ENCODE measurements at places on chromosomes 5 and 9.

- no peak for DNase-seq
Measured at GRCh38 chr9:113929634-113930389, 53.7 kb downstream of the ZNF618 start.

DNA sequence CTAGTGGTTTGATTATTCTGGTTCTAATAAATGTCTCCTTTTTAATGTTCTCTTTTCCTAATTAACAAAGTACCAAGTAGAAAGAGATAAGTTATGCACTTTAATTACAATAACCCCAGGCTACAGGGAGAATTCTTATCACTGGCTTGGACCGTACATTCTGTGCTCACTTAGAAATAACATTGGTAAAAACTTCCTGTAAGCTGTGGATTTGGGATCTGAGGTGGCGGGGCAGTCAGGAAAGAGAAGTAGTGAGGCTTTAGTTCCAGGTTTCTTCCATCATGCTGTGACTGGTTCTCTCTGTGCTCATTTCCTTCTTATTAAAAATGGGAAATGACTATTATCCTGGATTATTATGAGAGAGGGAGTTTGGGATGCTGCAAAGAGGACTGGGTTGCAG is 142.0 kb downstream of the EGFLAM start:
- DNase-seq = no peak

GRCh38 chr9:60545878-60546385 is 368.3 kb upstream of the SPATA31A5 start:
- DNase-seq = no peak

DNA sequence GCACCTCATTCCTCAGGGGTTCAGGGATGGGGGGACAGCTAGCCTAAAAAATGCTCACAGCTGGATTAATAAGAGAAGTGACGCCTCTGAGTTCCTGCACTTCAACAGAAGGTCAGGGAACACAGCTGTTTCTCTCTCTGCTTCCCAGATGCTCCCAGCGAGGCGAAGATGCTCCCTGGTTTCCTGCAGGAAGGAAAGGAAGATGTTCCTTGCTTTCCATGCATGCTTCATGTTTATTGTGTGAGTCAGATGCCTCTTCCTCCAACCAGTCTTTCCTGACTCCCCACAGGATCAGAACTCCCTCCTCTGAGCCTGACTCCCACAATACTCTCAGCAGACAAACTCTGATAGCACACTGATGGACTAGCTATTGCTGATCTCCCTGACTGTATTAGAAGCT is 71.9 kb downstream of the MFAP3 start:
- DNase-seq = no peak

GRCh38 chr9:70108181-70108580 is 64.5 kb downstream of the MAMDC2 start:
- DNase-seq = no peak

GRCh38 chr9:114180696-114181606 is 25.6 kb downstream of the COL27A1 start:
- DNase-seq = no peak

GRCh38 chr9:96478829-96479371 is 28.9 kb downstream of the HABP4 start:
- DNase-seq = peak; percentile 31

GRCh38 chr5:139642891-139643871 is 5.0 kb upstream of the CXXC5 start:
- DNase-seq = no peak

DNA sequence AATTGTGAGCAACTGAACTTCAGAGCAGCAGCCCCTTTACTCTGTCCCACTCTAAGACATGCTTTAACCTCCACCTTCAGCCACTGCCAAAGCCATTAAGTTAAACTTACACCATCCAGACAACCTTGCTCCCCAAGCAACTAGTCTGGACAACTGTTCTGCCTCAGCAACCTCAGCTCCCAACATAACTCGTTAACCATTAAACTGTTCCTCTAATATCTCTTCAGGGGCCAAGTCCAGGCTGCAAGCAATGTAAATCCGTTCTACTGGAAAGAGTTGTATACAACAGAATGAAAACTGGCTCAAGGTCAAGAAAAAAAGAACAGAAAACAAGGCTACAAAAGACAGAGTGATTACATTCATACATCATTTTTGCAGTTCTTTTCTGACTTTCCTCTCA is 131.7 kb upstream of the TARS1 start:
- no peak for DNase-seq

- DNase-seq = peak; percentile 56
Measured at GRCh38 chr5:76175051-76175666, 92.0 kb downstream of the SV2C start.

- DNase-seq = no peak
Measured at GRCh38 chr5:65779643-65780042, 57.6 kb downstream of the NLN start.

GRCh38 chr5:40873286-40873880 is 32.2 kb downstream of the CARD6 start:
- DNase-seq = no peak

- DNase-seq = no peak
Measured at GRCh38 chr5:72494623-72495124, 12.5 kb downstream of the ZNF366 start.

- peak; percentile 65 for DNase-seq
Measured at GRCh38 chr9:84953797-84954705, 284.5 kb downstream of the NTRK2 start.

DNA sequence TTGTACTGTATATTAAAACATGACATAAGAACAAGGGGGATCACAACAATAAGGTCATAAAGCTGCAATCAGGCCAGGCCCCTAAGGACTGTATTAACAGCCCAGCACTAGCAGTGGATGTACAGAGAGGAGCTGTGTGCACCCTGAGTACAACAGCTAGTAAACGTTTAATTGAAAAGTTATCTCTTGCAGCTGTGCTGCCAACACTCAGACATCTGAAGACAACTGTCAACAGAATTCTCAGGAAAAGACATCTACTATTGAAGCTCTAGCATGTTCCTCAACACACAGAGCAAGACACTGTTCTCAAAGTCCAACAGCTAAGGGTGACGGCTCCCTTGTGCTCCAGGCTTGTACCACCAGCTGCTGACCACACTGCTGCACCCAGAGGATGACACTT is 199.6 kb downstream of the DCP2 start:
- no peak for DNase-seq

GRCh38 chr5:41519801-41520200 is 9.4 kb upstream of the PLCXD3 start:
- DNase-seq = no peak

GRCh38 chr9:15416880-15417279 is 5.8 kb upstream of the SNAPC3 start:
- peak; percentile 20 for DNase-seq

DNA sequence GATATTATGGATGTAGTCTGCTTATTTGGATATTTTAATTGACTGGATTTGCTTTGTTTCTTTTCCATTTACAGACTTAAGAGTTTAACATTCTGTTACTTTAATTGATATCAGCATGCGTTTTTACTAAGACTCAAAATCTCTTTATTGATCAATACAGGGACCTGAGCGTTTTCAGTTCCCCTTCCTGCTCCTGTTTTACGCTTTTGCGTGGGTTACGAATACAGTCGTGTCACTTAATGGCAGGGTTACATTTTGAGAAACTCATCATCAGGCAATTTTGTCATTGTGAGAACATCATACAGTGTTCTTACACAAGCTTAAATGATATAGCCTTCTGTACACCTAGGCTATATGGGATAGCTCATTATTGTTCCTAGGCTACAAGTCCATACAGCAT is 65.2 kb downstream of the PBX3 start:
- DNase-seq = no peak

DNA sequence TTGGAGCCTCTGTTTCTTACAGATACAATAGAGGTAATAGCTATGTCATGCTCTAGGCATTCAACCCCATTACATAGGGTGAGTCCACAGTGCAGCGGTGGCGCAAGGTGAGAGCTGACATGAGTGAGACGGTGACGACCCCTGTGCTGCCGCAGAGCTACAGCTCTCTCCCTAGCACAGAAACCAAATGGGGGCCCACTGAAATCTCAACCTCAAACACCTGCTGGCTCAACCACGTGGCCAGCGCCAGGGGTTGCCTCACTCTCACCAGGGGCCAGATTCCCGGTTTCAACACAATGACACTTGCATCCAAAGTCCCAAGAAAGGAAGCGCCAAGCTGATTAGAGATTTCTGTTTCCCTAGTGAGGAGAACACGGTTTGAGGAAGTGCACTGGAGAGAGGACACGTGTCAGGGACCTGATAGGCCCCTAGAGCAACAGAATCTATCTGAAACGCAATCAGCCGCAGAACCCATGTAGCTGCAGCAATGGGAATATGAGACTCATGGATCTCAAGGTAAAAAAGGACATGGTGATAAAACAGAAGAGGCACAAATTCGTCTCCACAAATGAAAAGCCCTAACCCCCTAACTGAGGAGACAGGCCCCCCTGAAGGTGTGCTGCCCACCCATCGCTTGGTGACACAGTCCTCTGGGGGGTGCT is 114.3 kb downstream of the CRB2 start:
- no peak for DNase-seq

DNA sequence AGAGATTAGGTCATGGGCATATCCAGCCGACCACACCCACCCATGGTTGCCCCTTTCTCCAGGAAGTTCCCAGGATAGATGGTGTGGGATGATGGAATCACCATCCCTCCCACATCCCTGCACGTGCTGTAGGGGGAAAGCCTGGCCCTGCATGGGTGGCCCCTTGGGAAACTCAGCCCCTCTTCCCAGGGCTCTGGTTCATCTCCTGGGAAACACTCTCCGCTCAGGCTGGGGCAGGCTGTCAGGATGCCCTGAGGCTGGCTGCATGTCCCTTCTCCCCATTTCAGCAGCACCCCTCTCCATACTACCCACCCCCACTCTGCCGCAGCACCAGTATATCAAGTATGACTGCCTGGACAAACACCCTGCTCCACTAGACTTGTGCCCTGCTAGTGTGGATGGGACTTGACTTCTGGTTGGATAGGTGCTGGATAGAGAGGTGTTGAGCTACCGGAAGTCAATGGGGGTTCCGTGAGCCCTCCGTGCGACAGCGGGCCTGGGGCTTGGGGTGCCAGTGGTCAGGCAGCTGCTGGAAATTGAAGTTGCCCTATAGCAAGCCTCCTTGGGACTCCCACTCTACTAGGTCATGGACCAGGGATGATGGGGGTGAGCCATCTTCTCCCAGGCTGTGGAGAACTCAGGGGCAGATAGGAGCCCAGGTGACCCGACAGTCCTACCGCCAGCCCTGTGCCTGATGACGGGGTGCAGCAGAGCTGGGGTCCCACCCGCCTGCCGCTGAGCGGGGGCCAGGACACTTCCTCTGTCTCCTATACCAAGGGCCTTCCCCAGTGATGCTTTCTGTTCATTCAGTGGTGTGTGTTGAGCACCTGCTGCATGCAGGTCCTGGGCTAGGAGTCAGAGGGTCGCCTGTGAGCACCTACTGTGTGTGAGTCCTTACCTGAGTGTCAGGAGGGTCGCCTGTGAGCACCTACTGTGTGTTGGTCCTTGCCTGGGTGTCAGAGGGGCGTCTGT is 69.4 kb upstream of the COL5A1 start:
- DNase-seq = no peak

DNA sequence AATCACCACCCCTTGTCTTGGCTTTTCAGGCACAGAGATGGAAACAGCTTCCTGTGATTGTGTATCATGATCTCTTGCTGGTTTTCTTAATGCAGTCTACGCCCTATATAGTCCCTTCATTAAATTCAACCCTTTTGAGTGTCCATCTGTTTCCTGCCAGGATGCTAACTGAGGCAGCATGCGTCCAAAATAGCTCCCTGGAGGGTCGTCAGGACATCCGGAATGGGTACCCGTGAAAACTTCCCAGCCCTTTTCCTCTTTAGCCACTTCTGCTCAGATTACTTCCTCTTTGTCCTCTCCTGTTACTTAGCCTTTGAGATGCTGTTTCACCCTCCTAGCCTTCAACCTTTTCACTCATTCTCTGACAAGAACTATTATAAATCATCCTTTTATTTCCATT is 79.8 kb upstream of the KLF9 start:
- DNase-seq = no peak

- DNase-seq = no peak
Measured at GRCh38 chr9:98378206-98378780, 122.8 kb upstream of the TBC1D2 start.

- no peak for DNase-seq
Measured at GRCh38 chr9:95383185-95383676, 65.7 kb upstream of the FANCC start.

- no peak for DNase-seq
Measured at GRCh38 chr9:36840898-36841536, 193.1 kb downstream of the PAX5 start.

GRCh38 chr5:135662061-135662481 is 83.3 kb upstream of the CXCL14 start:
- DNase-seq = no peak

DNA sequence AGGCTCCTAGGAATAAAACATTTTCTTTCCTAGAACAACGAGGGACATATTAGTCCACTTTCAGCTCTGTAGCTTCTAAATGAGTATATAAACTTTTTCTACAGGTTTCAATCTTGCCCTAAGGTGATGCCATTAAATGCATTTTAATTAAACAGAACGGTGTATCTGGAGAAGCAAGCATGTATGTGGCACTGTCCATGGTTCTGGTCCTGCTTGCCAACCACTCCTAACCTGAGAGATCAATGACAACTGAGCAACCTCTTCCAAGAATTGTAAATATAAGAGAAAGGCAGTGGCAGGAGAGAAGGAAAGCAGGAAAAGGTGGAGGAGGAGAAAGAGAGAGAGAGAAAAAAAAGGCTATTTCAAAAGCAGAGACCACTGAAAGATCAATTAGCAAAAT is 95.6 kb upstream of the SPOCK1 start:
- DNase-seq = no peak

- DNase-seq = no peak
Measured at GRCh38 chr5:136226401-136226800, 33.4 kb upstream of the SMIM32 start.

GRCh38 chr5:93890657-93891056 is 149.3 kb upstream of the POU5F2 start:
- DNase-seq = no peak

GRCh38 chr9:122791872-122792669 is 3.3 kb downstream of the OR5C1 start:
- no peak for DNase-seq

DNA sequence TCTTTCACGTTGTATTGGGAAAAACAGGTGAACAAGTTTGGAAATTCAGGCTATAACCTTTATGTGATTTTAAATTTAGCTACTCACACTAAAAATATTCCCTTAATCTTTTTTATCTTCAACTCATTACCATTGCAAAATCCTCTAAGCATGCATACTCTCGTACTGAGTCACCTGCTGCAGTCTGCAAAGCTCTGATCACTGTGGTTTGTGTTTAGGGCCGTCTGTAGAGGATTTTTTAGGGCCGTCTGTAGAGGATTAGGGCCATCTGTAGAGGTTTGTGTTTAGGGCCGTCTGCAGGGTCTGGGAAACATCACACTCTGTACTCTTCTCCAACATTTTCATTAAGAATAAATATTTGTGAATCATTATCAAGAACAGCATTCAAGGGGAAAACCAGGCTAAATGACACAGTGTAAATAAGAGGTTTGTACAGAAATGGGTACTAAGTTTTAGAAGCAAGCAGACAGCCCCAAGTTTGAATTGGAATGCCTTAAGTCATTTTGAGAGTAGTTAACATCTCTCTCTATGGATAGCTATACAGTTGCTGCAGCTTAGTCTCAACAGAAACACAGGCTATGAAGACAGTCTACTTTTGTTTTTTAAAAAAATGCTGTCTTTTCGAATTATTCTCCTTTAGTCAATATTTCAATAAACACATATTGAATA is 155.0 kb upstream of the TSLP start:
- no peak for DNase-seq
